Activated CD8-positive, alpha-beta memory T cell treated with anti-CD3 and anti-CD28 coated beads, Interleukin-2, amount 50 U/mL, for 48 hours (primary cell): ENCODE measurements at places on chromosomes 13 and 19.
A peak's percentile ranks its signal among the peaks of the same experiment; 100 is the strongest.

DNA sequence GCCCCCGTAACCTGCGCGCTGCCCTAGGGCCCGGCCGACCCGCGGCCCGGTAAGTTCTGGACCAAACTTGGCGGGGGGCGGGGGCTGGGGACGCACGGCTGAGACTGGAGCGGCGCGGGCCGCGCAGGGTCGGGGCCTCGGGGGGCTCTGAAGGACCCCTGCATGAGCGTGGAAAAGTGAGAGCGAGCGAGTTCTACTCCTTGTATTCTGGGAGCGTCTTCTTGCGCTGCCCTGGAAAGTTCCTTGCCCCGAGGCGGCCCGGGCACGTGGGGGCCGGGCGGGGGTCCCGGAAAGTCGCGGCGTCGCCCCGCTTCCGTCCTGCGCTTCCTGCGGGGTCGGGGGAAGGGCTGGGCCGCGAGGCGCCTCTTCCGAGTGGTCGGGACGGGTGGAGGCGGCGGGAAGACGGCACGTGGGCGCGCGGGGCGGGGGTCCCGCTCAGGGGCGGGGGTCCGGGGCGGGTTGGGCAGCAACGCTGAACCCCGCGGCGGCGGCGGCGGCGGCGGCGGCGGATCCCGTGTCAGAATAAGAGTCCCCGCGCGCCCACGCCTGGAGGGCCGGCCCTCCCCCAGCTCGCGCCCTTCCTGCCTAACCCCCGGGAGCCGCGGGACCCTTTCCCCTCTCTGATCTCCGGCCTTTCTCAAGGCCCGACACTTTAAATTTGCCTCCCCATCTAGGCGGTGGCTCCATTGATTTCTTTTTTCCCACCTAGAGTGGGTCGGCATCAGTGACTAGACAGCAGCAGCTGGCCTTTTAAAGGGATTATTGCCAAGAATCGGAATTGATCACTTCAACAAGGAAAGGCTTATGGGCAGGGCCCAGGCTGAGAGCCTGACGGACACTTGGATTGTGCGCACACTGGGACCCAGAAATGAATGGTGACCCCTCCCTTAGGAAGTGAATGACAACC lies 749 bp downstream of the GATAD2A start:
- peak; percentile 82 for DNase-seq

- no peak for DNase-seq
Measured at GRCh38 chr13:30872685-30873461, 33.2 kb upstream of the MEDAG start.

- DNase-seq = no peak
Measured at GRCh38 chr19:38723606-38723965, 20.7 kb downstream of the CAPN12 start.

GRCh38 chr19:28044477-28044876 lies 1168.5 kb downstream of the UQCRFS1 start:
- no peak for DNase-seq

DNA sequence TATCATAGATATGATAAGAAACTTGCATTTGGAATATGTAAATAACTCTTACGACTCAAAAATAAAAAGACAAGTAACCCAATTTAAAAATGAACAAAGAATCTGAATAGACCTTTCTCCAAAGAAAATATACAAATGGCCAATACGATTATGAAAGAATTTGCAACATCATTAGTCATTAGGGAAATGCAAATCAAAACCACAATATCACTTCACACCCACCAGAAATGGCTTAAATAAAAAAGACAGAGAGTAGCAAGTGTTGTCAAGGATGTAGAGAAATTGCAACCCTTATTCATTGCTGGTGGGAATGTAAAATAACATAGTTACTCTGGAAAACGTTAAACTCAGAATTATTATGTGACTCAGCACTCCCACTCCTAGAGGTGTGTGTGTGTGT lies 226.6 kb upstream of the MAB21L1 start:
- DNase-seq = no peak

- DNase-seq = no peak
Measured at GRCh38 chr19:3026768-3027167, 2.3 kb downstream of the TLE2 start.
